Suppressor macrophage treated with lipopolysaccharide for 1 hour (primary cell): ENCODE measurements at places on chromosomes 11 and 22.

GRCh38 chr11:17855531-17856290 lies 121.1 kb downstream of the KCNC1 start:
- DNase-seq: no peak

DNA sequence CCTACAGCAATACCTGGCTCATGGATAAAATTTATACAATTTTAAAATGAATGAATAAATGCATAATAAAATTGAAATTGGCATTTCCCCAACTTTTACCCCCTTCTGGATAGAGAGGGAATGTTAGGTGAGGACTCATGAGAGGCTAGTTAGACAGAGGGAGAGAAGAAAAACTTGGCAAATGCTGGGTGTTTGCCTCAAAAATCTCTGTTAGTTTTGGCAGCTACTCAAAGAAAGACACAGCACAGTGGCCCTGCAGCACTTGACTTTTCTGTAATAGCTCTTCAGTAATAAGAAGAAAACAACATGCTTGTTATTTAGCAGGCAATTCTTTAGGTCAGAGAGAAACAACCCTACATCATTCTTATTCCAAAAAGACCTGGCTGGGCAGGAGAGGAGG lies 20.7 kb upstream of the IZUMO1R start:
- DNase-seq: no peak

DNA sequence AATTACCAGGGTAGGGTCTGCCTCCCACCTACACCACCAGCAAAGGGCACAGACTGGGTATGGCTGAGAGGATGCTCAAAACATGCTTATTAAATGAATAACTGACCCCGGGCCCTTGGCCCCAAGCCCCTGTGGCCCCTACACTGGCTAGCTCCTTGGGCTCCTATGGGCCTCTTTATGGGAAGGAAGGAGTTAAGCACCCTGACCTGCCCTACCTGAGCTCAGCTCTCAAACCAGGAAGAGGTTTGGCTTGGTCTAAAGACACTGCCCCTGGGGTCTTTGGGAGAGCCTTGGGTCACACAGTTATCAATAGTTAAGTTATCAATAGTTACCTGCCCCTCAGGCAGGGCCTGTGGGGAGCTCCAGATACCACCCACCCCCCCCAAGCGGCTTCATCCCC lies 1.2 kb downstream of the USH1C start:
- no peak for DNase-seq

- no peak for DNase-seq
Measured at GRCh38 chr11:111878385-111878848, 548 bp downstream of the FDXACB1 start.

DNA sequence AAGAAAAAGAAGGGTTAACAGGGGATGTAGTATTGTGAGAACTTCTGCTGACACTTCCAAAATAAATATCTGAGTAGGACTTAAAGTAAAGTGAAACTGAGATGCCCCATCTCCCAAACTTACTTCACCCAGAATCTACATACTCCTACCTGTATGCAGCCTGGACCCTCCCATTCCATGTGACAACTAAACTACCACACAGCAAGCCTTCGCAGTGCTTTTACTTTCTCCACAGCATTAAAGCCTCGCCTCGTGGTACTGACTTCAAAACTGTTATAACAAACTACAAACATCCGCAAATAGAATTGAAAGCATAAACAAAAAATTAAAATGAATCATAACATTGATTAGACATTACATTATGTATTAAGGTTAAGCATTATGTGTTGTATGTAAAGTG lies 985 bp downstream of the MPZL2 start:
- DNase-seq: no peak

DNA sequence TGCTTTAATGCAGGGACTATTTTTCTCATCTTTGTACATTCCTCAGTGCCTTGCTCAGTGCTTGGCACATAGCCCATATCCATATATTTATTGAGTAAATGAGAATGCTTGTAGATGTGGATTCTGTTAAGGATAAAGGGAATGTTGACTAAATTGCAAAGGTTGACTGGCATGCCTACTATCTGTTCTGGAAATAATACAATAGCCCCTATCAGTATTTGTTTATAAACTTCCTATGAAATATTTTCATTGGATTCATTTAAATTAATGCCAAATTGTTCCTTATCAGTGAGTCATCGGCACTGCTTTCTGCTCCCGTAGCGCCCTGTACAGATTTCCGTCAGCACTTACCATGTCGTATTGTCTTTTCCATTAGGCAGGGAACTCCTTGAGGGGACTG lies 8.0 kb downstream of the RNF121 start:
- DNase-seq: no peak

GRCh38 chr11:45265969-45266675 lies 20.0 kb downstream of the SYT13 start:
- no peak for DNase-seq

DNA sequence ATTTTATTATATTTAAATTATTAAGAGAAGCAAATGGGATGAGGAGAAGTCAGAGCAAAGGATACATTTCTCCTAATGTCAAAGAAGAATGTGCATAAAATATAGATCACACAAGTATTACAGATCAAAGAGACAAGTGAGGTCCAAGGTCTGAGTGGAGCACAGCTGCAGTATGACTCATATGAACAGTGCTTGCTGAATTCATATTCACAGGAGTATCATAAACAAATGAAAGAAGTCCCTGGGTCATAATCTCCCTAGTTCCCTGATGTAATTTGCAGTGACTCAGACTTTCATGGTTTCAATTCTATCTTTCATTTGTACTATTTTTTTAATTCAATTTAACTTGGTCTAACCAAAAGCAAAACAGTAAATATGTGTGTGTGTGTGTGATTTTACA lies 499.0 kb upstream of the CCDC179 start:
- DNase-seq: no peak

DNA sequence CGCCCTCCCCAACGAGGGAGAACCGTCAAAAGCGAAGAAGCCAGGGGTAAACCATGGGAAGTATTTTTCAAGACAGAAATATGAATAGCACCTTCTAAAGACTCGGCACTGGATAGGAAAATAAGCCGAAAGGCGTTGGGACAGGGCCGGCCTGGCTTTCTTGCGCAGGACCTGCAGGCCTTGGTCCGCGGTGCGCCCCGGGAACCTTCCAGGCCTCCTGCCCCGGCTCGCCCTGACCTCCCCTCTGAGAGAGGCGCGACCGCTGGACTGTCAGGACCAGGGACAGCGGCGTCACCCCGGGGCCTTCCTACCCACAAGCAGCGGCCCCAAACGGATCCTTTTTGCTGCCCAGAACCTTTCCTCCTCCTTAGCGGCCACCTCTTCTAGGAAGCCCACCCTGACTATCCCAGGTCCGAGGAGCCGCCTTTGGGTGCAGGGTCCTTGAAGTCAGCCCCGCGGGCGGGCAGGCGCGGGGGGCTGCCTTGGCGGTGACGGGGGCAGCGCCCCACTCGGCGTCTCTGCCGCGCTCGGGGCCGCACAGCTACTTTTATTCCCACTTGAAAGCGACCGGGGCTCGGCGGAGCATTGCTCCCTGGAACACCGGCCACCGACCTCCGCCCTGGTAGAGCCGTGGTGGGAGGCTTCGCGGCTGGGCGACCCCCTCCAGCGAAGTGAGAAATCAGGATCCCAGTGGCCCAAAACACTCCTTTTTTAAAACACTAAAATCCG lies 650 bp upstream of the MAPK11 start:
- DNase-seq: peak; percentile 88

DNA sequence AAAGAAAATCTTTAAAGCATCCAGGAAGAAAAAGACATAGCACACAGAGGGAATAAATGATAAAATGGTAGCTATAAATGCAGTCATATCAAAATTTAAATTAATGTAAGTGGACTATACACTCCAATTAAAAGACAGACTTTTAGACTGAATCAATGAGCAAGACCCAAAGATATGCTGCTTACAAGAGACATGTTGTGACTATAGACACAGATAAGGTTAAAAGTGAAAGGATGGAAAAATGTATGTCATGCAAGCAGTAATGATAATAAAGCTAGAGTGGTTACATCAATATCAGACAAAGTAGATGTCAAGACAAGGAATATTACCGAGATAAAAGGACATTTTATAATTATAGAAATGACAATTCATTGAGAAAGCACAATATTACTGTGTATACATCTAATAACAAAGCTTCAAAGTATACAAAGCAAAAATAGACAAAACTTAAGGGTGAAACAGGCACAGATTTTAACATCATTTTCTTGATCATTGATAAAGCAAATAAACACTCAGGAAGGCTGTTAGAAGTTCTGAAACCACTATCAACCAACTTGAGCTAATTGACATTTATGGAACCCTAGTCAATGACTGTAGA lies 22.8 kb upstream of the MUC5AC start:
- no peak for DNase-seq

GRCh38 chr22:20818471-20818870 lies 40.1 kb downstream of the PI4KA start:
- no peak for DNase-seq

DNA sequence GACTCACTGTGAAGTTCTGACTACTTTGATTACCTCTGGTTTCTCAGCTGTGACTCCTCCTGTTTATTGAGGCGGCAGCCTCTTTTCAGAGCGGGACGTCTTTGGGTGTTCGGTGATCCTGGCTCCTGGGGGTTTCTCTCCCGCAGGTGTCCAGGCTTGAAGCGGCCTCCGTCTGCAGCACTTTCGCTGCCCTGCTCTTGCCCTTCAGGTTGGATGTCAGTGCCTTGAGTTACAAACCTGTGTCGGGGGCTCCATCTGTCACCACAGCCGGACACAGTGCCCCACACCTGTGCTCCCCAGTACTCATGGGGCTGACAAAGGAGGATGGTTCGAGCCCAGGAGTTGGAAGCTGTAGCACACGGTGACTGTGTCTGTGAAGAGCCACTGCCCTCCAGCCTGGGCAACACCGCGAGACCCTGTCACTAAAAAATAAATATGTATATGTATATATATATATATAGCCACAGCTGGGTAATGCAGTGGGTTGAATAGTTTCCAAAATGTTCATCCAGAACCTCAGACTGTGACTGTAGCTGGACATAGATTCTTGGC lies 104.1 kb downstream of the BRD1 start:
- no peak for DNase-seq

- no peak for DNase-seq
Measured at GRCh38 chr22:36192542-36192941, 9.1 kb downstream of the APOL4 start.
